ENCODE measurements at places on chromosomes 16 and 17.

- no peak for DNase-seq
Observed at GRCh38 chr16:23967775-23968174, 132.0 kb downstream of the PRKCB start.

GRCh38 chr16:7231762-7232161 lies 100.9 kb upstream of the RBFOX1 start:
- DNase-seq, result no peak

- DNase-seq, result no peak
Observed at GRCh38 chr17:6521586-6521985, 34.8 kb downstream of the PITPNM3 start.

GRCh38 chr16:65098916-65099315 lies 22.9 kb downstream of the CDH11 start:
- no peak for DNase-seq

DNA sequence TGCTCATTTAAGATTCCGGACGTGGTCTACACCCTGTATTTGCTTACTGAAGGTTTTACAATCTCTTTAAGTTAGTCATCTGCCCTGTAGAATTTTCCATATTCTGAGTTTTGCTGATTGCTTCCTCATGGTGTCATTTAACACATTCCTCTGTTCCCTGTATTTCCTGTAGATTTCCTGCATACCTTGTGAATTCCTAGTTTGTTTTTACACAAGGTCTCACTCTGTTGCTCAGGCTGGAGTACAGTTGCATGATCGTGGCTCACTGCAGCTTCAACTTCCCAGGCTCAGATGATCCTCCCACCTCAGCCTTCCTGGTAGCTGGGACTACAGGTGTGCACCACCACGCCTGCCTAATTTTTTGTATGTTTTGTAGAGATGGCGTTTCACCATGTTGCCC lies 66.8 kb downstream of the CMIP start:
- no peak for DNase-seq

DNA sequence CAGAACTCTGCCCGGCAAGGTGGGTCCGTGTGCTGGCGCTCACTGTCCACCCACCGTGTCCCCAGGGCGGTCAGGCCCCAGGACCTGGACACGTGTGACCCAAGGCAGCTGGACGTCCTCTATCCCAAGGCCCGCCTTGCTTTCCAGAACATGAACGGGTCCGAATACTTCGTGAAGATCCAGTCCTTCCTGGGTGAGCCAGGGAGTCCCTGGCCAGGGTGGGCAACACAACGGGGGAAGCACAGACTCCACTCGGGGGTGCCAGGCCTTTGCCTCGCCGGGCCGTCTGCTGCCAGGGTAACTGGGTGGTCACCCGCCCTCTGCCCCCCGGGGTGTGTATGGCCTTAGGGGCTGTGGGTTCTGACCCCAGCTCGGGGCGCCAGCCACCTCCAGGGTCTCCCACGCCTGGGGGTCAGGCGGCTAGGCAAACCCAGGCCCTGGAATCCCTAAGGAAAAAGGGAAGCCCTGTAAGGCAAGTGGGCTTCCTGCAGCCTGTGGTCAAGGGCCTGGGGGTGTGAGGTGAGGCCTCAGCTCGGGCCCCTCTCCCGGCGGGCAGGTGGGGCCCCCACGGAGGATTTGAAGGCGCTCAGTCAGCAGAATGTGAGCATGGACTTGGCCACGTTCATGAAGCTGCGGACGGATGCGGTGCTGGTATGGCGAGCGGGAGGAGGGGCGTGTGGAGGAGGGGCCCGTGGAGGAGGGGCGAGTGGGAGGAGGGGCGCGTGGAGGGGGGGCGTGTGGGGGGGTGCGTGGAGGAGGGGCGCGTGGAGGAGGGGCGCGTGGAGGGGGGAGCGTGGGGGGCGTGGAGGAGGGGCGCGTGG lies 6.5 kb downstream of the MSLN start:
- no peak for DNase-seq

All from progenitor cell of endocrine pancreas (in vitro differentiated cells).